Activated effector memory CD4-positive, alpha-beta T cell treated with anti-CD3 and anti-CD28 coated beads, Interleukin-2, amount 50 U/mL, for 16 hours (primary cell): ENCODE measurements at places on chromosomes 16 and 17.

GRCh38 chr17:7478276-7479212 is 887 bp downstream of the ZBTB4 start:
- peak; percentile 86 for DNase-seq

GRCh38 chr17:80236911-80237310 is 16.7 kb downstream of the SLC26A11 start:
- no peak for DNase-seq

- no peak for DNase-seq
These were observed 6.9 kb downstream of the KRT31 start for GRCh38 chr17:41390411-41390938.

DNA sequence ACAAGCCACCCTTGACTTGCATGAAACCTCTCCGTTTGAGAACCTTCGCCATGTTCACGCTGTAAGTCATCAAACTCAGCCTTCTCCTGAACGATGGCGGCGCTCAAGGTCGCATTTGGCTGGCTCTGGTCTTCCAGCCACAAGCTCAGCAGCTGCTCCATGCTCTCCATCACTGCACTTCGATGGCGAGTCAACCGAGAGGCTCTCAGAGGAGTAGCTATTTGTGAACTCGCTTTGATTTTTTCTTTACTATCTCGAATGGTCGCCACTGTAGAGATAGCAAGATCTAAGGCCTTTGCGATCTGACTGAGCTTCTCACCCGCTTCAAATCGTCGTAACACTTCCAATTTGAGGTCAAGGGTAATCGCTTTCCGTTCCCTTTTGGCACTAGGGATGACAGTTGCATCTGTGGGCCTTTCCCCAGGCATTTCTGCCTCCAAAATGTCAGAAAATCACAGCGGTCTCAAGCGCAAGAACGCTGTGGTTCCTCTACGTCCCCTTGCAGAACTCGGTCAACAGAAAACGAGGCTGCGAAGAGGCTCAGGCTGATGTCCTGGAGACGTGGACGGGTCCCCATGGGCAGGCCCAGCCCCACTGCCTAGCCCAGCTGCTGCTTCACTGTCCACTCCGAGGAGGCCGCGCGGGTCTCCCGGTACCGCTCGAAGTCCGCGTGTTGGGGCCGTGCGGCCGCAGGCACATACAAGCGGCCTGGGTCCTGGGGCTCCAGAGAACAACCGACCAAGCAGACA is 23.1 kb downstream of the DEF8 start:
- no peak for DNase-seq

DNA sequence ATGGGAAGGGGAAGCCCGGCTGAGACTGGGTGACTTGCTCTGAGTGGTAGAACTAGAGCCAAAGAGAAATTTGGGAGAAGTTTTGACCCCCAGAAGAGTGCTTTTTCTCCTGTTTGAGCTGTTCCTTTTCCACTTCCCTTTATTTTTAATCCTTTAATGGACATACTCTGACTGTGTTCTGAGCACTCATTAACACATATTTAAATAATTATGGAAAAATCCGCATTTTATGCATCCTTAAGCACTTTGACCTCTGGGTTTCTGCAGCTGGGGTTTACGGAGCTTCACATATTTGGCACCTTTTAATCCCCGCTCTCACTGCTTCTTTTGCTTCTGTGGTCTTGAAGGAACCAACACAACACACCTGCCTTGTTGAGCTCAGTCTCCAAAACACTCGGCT is 114.7 kb downstream of the FOXL1 start:
- no peak for DNase-seq

DNA sequence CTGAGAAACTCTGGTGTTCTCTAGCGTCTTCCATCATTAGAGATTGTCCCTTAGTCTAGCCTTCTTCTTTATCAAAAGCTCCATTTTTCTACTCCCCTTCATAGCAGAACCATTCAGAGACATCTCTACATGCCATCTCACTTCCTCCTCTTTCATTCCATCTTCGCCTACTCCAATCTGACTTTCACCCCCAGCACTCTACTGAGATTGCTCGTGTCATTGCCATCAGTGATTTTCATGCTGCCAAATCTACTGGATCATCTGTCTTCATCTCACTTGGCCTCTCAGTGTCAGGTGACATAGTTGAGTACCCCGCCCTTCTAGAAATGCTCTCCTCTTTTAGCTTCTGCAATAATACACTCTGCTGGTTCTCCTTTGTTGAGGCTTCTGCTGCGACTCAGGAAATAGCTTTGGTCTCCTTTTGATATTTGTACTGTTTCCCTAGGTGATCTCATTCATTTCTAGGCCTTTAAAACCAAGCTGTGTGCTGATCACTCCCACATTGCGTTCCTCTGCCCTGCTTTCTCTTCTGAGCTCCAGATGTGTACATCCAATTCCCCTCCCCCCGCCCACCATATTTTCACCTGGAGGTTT is 119.1 kb downstream of the FTO start:
- no peak for DNase-seq

DNA sequence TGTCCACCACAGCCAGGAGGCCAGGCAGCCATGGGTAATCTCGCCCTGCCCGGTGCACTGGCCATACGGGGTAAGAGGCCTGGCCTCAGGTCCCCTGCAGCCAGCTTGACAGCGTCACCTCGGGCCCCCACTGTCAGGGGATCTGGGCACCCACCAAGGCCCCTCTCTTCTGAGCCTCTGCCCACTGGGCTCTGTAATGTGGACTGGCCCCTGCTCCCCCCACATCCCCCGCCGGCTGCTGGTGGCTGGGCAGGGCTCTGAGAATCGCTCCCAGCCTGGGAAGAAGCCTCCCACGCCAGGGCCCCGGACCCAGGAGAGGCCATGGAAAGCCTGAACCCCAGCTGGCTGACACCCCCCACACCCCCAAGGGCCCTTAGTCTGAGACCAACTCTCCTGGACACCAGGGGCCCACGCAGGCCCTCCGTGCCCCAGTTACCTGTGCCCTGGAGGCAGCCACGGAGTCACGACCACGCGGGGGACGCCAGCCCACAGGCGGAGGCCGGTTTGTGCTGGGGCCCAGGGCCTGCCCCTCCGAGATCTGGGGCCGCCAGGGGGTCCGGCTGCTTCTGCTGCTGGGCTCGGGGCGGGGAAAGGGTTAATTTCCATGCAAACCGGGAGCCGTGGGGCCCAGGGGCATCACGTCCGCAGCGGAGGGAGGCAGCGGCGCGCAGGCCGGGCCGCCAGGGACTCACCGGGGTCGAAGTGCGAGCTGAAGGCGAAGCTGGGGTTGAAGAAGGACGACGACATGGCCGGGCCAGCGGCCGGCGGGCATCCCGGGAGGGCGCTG is at the start of gene PVALEF:
Gene PVALEF, plus strand, starts transcription at position 262 of the 787 bp plus-strand sequence. CDS start 15,720 bp downstream, outside the sequence.
- DNase-seq = no peak

GRCh38 chr16:81366316-81366932 is 51.7 kb downstream of the GAN start:
- DNase-seq = no peak

DNA sequence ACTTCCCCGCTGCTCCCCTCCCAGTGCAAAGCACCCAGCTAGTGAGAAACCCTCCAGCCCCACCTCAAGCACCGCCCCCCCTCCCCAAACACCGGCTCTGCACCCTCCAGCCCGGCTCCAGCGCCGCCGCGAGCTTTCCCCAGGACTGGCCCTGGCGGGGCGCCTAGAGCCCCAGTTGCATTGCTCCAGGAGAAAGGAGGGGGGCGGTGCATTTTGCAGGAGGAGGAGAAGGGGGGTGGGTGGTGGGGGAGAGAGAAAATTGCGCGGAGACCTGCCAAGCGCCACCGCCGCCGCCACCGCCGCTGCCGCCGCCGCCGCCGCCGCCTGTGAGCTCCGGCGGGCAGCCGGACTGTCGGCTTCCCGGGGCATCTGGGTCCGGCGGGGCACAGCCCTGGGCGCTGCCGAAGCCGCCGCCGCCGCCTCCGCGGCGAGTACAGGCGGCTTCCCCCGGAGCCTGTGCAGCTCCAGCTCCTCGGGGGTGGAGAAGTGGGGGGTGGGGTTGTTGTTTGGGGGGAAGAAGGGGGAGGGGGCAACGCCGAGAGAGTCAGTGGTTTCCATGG is 333 bp upstream of the NOG start:
- DNase-seq = peak; percentile 68

- no peak for DNase-seq
These were observed 29.0 kb downstream of the MARCHF10 start for GRCh38 chr17:62778990-62779681.

DNA sequence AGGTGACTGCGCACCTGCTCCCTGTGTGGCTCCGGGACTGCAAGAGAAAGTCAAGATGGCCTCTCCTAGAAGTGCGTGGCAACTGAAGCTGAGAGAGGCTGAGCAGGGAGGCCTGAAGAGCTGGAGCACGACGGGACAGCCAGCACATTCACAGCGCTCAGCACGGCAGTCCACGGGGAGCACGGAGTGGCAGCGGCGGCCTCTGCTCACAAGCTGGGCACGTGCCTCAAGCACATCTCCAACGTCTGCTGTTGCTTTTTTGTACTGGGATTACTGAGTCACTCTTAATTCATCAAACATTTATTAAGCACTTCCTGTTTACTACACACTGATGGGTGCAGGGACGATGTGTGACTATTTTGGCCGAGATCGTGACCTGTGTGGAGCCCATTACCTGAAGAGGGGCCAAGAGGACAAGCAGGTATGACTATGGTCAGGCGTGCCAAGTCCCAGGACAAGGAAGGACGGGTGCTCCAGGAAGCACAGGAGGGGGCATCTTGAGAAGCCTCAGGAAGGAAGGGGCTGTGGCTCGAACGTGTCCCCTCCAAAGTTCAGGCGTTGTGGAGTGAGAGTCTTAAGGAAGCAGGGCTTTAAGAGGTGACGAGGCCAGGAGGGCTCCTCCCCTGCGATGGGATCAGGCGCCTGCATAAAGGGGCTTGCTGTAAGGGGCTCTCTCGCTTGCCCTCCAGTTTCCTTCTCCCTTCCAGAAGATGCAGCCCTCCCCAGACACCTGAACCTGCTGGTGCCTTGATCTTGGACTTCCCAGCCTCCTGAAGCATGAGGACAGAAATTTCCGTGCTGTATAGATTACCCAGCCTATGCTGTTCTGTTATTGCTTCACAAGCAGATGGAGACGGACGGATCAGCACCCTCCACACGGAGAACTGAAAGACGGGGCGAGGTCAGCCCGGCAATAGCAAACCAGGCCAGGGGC is 105.8 kb downstream of the ADCY9 start:
- no peak for DNase-seq

DNA sequence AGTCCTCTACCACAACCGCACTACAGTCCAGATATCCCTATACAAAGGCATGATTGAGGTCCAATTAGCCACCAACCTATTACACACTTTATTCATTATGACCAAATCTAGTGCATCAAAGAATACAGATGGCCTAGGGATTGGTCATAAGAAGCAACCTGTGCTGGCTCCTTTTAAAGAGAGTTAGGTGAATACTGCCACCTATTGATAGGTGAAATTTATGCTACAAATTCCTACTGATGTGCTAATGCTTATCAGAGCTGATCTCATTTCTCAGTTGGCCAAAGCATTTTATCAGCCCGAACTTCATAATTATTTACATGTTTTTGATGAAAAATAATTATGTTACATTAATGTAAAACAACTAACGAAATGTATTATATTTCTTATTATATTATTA is 166.3 kb downstream of the ANKFN1 start:
- no peak for DNase-seq

DNA sequence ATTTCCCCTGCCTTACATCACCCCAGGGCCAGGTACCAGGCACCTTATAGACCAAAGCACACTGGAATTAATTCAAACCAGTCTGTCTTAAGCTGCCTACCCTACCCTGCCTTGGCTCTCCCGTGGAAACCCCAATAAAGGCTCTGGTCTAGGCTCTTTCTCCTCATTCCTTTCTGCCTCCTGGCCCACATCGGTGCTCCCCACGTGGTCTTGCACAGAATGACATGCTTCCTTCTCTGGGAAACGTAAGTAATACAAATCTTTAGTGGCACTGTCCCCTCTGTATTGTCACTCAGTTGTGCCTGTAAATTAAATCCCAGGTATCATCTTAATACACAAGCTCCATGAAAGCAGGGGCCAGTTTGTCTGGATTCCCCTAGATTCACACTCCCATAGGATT is 16.6 kb downstream of the KRT25 start:
- no peak for DNase-seq

DNA sequence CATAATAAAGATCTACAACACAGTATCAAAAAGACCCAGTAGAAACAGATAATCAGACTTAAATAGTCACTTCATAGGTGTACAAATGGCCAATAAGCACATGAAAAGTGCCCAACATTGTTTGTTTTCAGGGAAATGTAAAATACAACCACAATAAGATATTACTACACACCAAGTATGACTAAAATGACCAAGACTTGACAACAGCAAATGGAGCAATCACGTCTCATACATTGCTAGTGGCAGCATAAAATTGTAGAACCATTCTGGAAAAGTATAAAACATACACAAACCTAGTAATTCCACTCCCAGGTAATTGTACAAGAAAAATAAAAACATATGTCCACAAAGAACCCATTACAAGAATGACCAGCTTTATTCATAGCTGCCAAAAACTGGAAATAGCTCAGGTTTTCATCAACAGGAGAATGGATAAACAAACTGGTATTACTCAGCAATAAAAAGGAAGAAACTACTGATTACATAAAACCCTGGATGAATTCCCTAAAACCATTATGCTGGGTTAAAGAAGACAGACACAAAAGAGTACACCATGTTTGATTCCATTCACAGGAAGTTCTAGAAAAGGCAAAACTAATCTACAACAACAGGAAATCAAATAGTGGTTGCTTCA is 85.6 kb downstream of the TTC19 start:
- DNase-seq = no peak
